Dermis lymphatic vessel endothelial cell (primary cell): ENCODE measurements at places on chromosomes 5 and 9. TPM values are rescaled to one million over a fixed set of nuclear protein-coding genes. Genes with fewer than 3 reads are reported as not detected.

Gene SLC45A2
- 0.11 TPM in 1 of 2 replicates, not detected in the other for total RNA-seq

Gene SLC27A6
- under 0.01 and 0.11 TPM in 2 replicates for total RNA-seq

Gene FOXD1
- total RNA-seq = 0.09 and 0.11 TPM in 2 replicates

Gene NEUROG1
- total RNA-seq = not detected in 2 replicates

Gene NIM1K
- total RNA-seq = under 0.01 and 0.09 TPM in 2 replicates

Gene B4GALT7
- 21.7 and 26.9 TPM in 2 replicates for total RNA-seq

Gene EIF4EBP3
- total RNA-seq = 1.6 and 2.2 TPM in 2 replicates

Gene UBQLN1
- total RNA-seq = 106 and 161 TPM in 2 replicates

Gene NR6A1
- 1.1 and 1.3 TPM in 2 replicates for total RNA-seq

Gene TAF11L5
- not detected in 2 replicates for total RNA-seq

Gene FGF10
- not detected in 2 replicates for total RNA-seq

Gene COL15A1
- total RNA-seq = 0.33 and 0.34 TPM in 2 replicates

Gene PCDHGA1
- 0.34 and 0.43 TPM in 2 replicates for total RNA-seq

Gene FAM120AOS
- 25.6 and 27.8 TPM in 2 replicates for total RNA-seq

Gene ADAMTS19
- not detected in 2 replicates for total RNA-seq

Gene PCDHA1
- under 0.01 and 0.09 TPM in 2 replicates for total RNA-seq

Gene SPINK7
- not detected in 2 replicates for total RNA-seq

Gene FOXD4L6
- total RNA-seq = under 0.01 TPM in 1 of 2 replicates, not detected in the other

Gene GPR151
- not detected in 2 replicates for total RNA-seq

Gene KIF20A
- 8.3 and 11.8 TPM in 2 replicates for total RNA-seq

Gene CDKN2B
- total RNA-seq = 5.7 and 10.3 TPM in 2 replicates

Gene DPH7
- 13.5 and 17.0 TPM in 2 replicates for total RNA-seq

Gene PFN3
- total RNA-seq = not detected in 2 replicates

Gene PPP3R2
- total RNA-seq = not detected in 2 replicates

Gene RMI1
- total RNA-seq = 5.4 and 6.7 TPM in 2 replicates

Gene MRPL22
- total RNA-seq = 21.2 and 23.1 TPM in 2 replicates

Gene SPATA6L
- total RNA-seq = 6.0 and 8.7 TPM in 2 replicates

Gene SPINK4
- not detected in 2 replicates for total RNA-seq

Gene SPOCK1
- 0.33 and 0.52 TPM in 2 replicates for total RNA-seq

Gene C1QTNF3
- 1.1 and 1.4 TPM in 2 replicates for total RNA-seq

Gene PCDHA10
- total RNA-seq = under 0.01 and 0.09 TPM in 2 replicates

Gene TGFBI
- 1.9 and 19.0 TPM in 2 replicates for total RNA-seq

Gene GLDC
- 0.87 and 4.3 TPM in 2 replicates for total RNA-seq

Gene IFNB1
- not detected in 2 replicates for total RNA-seq

Gene NRARP
- 23.0 and 41.4 TPM in 2 replicates for total RNA-seq

Gene TMC1
- 0.22 and 0.34 TPM in 2 replicates for total RNA-seq

Gene TAF11L6
- total RNA-seq = not detected in 2 replicates

Gene LECT2
- not detected in 2 replicates for total RNA-seq

Gene FLT4
- 283 and 533 TPM in 2 replicates for total RNA-seq

Gene TMEM174
- not detected in 2 replicates for total RNA-seq

Gene SLC6A7
- total RNA-seq = not detected in 2 replicates

Gene GTF3C5
- 35.9 and 36.1 TPM in 2 replicates for total RNA-seq

Gene ALDOB
- 0.22 and 0.34 TPM in 2 replicates for total RNA-seq

Gene PCDHA8
- under 0.01 and 0.09 TPM in 2 replicates for total RNA-seq

Gene IL9
- total RNA-seq = not detected in 2 replicates
